ENCODE measurements at places on chromosomes 1 and 21. TPM values are rescaled to one million over a fixed set of nuclear protein-coding genes. Genes with fewer than 3 reads are reported as not detected.

Gene FMO5
- total RNA-seq = 0.25 TPM

Gene C2CD2
- 0.78 TPM for total RNA-seq

Gene CCDC27
- total RNA-seq = not detected

Gene IGSF3
- total RNA-seq = 110 TPM

Gene CRYBG2
- total RNA-seq = 2.2 TPM

Gene TBX19
- total RNA-seq = 0.78 TPM

Gene VCAM1
- 0.98 TPM for total RNA-seq

Gene NBPF6
- not detected for total RNA-seq

All from glutamatergic neuron (in vitro differentiated cells).